Fibroblast of gingiva (primary cell): ENCODE measurements at places on chromosomes 6 and 20.

GRCh38 chr6:136408204-136408603 lies 118.6 kb upstream of the BCLAF1 start:
- DNase-seq, result peak; percentile 24

DNA sequence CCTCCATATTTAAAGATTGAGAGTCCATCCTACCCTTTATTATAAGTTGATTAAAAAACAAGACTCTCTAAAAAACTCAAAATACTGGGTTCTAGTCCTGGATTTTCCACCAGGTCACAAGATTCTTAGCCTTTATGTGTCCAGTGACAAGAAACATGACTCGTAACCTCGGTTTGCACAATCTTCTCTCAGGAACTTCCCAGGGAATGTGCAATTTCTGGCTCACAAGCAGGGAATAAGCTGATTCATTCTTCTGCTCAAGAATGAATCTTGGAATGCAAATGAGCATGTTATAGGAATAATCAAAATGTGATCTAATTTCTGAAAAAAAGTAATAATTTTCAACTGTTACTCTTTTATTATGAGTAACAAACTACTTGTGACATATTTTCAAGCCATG lies 45.1 kb downstream of the OGFRL1 start:
- DNase-seq, result peak; percentile 88

DNA sequence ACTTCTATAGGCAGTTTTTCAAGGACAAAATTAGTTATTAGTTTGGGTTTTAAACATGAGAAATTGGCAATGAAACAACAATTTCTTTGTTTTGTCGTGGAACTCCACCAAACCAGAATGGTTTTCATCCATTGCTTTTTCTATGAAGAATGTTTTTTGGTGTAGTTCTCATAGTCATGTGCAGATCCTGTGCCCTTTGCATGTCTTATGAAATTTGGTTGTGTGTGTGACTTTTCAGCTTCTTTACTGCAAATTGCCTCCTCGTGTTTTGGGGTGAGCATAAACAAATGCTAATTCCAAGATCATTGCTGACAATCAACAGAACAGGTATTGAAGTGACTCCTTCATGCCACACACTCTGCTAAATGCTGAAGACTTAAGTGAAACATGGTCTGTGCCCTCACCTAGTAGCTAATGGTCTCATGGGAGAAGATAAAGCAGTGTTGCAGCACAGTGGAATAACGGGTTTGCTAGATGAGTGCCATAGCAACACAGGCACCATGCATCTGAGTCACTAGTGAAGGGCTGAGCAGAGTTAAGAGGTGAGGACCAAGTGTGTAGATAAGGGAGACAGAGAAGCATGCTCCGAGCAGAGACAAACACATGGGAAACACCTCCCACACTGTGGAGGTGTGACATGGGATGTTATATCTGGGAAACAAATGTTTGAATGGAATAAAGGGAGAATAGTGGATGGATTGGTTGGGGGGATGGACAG lies 120.0 kb downstream of the SLC16A10 start:
- no peak for DNase-seq

- DNase-seq, result no peak
These were observed 42.8 kb upstream of the UBR2 start for GRCh38 chr6:42520786-42521607.

GRCh38 chr6:157632821-157633220 lies 190.2 kb upstream of the SNX9 start:
- peak; percentile 57 for DNase-seq

- DNase-seq, result no peak
These were observed 950 bp downstream of the KCTD20 start for GRCh38 chr6:36443471-36444428.

- DNase-seq, result peak; percentile 58
These were observed 5.6 kb downstream of the BRD2 start for GRCh38 chr6:32974016-32974333.

DNA sequence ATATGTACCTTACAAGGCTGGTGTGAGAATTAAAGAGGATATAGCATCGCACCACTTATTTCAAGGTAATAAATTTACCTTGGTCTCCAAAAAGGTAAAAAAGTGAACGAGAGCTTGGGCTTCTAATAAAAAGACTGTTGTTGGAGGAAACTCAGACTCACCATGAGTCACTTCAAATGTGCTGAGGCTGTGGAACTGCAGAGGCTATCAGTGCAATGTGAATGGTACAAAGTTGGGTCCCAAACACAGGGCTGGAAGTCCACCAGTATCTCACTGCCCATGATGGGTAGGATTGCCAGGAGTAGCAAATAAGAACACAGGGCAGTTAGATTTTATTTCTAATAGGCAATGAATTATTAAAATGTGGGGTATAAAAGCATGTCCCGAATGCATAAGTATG lies 200.6 kb downstream of the MAFB start:
- DNase-seq, result no peak

- no peak for DNase-seq
These were observed 59.2 kb downstream of the SYNJ2 start for GRCh38 chr6:158040804-158041347.

DNA sequence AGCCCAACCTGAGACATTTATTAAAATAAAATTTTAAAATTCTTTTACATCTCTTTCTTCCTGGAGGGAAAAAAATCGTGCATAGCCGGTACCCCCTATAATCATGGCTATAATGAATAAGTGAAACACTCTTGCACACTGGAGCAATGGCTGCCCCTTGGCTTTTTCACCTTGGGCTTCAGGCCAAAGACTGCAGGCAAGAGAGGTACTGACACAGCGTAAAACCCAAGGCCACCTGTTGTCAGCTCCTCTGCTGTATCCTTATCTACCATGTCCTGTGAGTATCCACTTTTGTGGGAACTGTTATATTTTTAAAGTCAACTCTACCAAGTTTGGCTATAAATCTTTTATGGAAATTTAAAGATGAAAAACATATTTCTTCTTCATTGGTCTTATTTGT lies 23.0 kb upstream of the LY86 start:
- DNase-seq, result no peak

- DNase-seq, result no peak
These were observed 12.8 kb downstream of the UNC93A start for GRCh38 chr6:167303675-167304625.

DNA sequence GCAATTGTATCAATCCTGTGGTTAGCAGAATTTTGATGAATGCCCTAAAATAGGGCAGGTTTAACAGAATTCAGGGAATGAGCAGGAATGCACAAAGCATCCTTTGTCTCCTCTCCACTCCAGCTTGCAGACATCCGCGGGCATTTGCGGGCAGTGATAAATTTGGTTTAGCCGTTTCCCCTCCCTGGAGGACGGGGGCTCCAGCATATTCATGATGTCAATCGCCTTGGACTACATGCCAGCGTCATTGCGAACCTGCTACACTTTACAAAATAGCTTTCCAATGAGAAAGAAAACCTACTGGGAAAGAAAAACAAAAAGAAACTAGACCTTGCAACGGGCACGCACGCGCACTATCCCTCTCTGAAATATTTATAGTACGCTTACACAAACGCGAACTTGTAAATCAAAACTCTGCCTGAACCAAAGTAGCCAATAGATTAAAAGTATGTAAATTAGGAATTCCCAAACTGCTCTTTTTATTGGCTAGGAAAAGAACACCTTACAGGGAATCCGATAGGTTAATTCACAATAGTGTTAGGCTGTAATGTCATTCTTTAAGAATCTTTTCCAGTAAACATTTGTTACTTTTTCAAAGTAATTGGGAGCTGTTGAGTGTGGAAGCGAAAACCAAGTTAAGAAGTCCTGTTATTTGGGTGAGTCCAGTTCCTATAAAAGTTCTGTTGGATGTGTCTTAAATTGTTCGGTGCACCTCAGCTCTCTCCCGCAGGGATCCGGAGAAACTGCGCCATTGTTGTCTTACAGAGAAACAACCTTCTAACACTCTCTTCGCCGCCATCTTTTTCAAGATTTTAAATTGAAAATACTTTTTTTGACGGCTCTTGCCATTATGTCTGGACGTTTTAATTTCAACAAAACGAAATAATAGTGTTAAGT lies 136.7 kb downstream of the HFE start:
- DNase-seq, result peak; percentile 92
